Occipital lobe (tissue), 3 donors: ENCODE measurements at places on chromosomes 11 and 22. TPM values are rescaled to one million over a fixed set of nuclear protein-coding genes. Genes with fewer than 3 reads are reported as not detected.
A peak's percentile ranks its signal among the peaks of the same experiment; 100 is the strongest.

PKDREJ gene
- total RNA-seq = under 0.01 TPM

GRCh38 chr11:83613767-83614121 is 327.6 kb upstream of the CCDC90B start:
- no peak for DNase-seq

DNA sequence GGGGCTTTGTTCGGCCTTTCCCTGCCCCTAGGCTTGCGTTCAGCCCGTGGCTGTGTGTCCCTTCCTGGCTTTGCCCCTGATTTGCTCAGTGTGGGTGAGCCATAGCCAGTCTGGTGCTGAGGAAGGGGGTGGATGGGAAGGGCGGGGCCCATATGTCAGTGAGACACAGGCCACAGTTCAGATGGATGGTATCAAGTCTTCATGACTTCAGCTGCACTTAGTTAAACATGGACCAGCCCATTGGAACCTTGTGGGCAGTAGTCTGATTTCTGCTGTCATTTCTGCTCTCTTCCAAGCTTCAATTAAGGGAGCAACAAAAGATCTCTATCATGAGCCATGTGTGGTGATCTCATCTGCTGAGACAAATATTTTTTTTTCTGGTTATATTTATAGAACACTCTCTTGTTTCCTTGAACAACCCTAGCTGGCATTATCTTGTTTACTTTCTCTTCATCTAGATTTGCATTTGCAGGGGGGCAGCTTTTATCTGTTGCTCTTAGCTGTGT is 21.6 kb upstream of the PEX26 start:
- DNase-seq = peak; percentile 58

DNA sequence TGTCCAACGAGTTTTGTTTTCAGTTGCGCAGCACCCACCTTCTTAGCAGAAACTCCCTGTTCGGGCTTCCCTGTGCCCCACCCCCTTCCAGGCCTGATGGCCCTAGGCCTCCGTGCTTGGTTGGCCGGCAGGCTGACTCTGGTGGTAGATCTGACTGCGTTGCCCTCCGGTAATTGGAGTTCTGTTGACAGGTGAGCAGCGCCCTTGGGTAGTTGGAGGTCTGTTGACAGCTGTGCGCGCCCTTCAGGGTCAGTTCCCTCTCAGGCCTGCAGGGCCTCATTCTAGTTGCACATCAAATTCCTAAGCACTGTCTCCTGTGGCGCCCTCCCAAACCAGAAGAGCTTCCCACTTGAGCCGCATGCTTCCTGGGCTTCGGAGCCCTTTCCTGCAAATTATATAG is 776 bp downstream of the DGCR6 start:
- no peak for DNase-seq

DNA sequence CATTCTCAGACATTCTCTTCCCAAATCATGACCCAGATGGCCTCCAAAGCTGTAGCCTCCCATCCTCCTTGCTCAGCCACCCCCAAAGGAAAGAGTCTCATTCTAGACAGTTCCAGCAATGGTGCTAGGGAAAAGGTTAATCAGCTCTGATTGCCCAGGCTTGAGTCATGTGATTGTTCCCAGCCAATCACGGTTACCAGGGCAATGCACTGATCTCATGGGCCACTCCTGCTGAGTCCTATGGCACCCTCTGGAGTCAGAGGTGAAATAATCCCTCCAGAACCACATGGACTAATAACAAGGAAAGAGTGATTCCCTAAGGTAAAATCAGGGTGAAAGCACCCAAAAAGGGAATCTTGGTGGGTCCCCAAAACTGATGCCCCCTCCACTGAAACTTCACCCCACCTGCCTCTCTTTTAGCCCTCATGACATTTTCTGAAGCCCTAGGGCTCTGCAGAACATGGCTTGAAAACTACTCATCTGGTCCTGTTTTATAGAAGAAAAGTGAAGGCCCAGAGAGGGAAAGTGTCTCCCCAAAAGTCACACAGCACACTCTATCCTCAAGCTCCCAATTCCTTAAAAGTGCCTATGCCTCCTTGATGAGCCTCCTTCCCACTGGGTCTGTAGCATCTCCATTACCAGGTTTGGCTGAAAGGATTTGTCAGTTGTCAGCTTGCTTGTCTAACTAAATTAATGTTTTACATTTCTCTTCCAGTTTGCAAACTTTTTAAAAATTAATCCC is 203.7 kb downstream of the MN1 start:
- no peak for DNase-seq

DNA sequence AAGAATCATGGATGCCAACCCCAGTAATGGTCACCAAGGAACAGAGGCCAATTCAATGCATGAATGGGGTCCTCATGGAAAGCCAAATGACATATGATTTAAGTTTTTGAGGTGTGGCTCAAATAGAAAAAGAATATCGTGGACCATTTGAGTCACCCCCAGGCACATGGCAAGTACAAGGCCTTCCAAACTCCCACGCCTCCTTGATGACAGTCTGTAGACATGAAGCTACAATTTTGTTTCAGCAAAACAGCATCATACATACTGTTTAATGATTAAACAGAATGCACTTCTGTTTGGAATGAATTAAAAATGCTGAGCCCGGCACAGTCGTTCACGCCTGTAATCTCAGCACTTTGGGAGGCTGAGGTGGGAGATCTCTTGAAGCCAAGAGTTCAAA is 7.4 kb downstream of the FADD start:
- DNase-seq = no peak

DNA sequence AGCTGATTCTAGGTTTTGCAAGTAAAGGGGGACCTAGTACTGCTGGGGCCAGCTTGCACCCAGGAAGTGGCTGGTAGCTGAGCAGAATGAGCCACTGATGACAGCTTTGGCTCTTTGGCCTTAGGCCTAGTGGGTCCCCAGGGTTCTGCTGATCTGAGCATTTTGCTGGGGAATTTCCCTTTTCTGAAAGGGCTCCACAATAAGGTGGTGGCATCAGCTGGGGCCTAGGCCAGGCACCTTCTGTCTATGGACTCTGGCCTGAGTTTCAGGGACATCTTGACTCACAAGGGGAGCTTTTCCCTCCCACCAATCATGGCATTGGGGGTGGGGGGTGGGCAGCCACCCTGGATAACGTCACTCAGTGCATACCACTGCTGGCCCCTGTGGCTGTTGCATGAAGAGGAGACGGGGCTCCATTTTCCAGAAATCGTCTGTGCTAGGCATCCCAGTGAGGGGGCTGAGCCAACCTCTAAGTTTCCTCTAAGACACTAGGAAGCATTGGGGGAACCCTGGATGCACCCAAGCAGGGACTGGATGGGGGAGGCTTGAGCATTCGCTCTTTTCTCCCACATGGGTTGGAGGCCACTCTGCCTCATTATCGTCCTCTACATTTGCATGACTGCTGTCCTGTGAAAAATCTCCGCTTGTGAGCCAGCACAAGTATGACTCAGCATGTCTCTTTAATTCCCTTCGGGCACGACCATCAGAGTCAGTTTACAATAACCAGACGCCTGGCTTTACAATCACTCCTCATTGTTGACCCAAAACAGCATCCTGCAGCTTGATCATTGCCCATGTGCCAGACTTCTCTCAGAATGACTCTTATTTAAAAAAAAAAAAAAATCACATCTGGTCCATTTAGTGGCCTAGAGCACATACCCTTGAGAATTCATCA is 145.0 kb upstream of the THY1 start:
- DNase-seq = peak; percentile 26
